ENCODE measurements at places on chromosomes 1 and 21.

DNA sequence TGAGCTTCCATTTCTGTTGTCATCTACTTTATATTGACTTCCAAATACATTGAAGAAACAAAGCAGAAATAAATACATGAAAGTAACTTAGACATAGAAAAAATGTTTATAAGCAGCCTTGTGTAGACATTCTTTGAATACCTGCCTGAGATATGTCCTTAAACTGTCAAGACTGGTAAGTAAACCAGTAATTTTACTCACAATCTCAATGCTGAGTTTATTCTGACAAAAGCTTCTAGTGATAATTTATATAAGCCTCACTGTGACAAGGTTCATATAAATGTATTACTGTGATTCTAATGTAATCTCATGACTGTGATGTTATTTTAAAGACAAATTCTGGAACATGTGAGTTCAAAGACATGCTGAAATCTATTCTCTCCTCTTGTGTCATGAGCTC, 516.7 kb upstream of the B3GALT2 start:
- no peak for DNase-seq

GRCh38 chr1:195738966-195739650, 869.1 kb downstream of the KCNT2 start:
- no peak for DNase-seq

- no peak for DNase-seq
These were observed 487.0 kb upstream of the RGS18 start for GRCh38 chr1:191671236-191671635.

DNA sequence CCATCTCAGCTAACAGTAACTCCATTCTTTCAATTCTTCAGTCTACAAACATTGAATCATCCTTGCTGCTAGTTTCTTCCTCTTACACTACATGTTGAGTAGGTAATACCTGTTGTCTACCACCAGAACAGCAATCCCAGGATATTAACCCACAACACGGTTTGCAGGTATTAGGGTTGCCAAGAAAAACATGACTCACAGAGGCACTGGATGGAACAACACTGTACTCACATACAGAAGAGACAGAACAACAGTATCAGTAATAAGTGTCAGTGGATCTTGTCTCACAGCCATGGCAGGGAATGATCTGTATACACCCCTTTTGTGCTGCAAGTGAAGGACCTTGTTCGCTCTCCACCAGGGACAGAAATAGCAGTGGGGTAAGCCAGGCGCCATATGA, 212.1 kb downstream of the GPR52 start:
- DNase-seq = no peak

DNA sequence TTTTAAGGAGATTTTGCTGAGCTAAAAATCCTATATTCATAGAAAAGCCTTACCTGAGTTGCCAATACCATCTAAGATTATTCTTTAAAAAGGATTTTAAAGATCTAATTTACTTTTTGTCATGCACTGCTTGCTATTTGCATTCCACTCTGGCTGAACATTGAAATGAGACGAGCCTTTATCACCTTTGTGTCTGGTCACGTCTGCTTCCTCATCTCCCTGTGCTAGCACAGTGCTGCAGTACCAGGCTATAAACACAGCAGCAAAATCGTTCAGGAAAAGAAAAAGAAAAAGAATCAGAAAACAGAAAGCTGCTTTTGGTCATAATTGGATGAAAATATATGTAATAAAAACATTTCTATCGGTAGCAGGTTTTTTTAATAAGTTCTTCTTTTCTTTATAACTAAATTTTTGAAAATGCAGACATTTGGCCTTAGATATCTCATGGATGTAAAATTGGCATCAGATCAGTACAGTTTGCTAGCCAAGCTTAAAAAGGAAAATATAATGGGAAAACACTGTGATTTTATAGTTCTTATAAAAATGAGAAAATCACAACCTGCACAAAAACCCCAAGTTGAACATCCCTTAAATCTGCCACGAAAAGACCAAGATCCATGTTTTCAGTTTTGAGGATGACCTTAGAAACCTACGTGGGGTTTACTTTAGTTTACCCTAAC, 735.7 kb upstream of the CXADR start:
- no peak for DNase-seq

DNA sequence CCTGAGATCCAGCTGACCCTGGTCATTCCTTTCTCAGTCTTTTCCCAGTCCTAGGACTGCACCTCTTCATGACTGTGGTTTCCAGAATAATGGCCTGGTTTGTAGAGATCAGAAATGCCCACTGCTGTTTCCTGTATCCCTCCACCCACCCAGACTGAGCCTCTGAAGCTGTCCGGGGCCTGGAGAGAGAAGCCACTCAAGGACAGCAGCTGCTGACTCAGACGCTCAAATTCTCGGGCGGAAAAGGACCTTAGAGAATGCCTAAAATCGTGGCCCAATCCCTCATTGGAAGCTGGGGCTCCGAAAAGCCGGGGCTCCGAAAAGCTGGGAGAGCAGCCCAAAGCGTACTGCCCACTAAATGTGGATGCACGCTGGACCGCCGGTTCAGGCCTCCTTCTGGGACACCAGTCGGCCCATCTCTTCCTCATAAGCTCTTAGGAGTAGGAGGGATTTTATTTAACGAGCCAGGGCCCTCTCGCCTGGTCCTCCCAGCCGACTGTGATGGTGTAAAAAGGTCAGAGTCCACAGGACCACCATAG, 7.8 kb upstream of the GPR61 start:
- no peak for DNase-seq

- DNase-seq = no peak
These were observed 271.6 kb upstream of the SGIP1 start for GRCh38 chr1:66262208-66262963.

DNA sequence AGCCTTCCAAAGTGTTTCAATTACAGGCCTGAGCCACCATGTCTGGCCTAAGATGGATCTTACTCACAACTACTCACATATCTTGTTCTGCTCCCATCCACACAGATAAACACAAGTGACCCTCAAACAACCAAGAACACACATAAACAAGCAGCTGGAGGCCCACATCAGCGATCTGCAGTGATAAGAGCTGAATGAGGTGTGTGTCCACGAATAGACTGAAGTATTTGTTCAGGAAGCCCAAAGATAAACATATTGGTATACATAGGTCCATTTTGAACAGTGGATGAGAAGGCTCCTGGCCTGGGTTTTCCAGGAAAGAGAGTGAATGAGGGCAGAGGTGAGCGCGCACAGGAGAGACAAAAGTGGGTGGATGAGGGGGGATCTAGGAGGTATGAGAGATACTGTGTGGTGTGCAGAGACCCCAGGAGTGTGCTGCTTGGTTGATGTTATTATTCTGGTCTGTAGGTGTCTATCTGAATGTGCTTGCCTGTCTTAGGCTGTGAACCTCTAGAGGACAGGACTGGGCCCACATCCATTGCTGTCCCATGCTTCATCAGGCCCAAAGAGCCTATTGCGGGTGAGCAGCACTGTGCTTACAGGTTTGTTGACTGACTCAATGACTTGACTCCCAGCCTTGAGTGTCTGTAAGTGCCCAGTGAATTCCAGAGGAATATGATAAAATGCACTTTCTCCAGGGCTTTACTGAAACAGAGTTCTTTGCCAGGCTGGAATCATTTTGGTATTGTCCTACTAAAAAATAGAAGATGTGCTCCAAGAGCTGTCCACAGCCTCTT, 79.9 kb upstream of the ATP1A1 start:
- DNase-seq = no peak

- DNase-seq = no peak
These were observed 113.6 kb downstream of the LRRC40 start for GRCh38 chr1:70091811-70092210.

GRCh38 chr1:25546193-25546592, 2.8 kb downstream of the LDLRAP1 start:
- DNase-seq = no peak

All from NCI-H1930 (cell line).